ENCODE measurements at places on chromosomes 1 and 21.
A peak's percentile ranks its signal among the peaks of the same experiment; 100 is the strongest.

DNA sequence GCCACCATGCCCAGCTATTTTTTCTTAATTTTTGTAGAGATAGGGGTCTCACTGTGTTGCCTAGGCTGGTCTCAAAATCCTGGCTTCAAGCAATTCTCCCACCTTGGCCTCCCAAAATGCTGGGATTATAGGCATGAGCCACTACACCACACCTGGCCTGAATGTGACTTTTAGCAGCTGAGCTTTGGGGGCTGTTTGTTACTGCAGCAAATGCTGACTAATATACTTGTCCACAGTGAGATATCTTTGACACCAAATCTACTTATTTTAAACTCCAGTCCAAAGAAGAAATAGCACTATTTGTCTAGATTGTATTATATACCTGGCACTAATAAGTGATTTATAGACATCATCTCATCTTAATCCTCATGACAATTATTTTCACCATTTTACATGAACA lies 30.5 kb downstream of the LRRC52 start:
- no peak for DNase-seq

DNA sequence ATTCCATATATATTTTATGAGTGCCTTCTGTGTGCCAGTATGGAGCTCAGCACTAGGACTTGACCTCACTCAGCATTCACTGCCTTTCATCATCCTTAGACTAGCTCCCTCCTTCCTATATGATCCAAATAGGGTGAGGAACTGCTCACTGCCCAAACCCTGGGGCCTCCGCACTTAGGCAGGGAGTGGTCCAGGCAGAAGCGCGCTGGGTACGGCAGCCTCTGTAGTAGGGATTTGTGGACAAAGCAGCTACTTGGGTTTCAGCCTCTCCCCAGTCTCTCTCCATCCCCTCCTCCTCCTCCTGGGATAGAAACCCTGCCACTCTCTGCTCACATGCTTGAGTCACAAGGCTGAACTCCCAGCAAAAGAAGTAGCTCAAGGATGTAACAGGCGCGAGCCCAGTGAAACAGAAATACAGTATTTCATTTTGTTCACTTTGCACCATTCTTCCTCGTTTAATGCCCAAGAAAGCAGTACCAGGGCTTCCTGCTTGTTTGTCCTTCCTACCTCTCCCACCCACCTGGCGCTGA lies 32.9 kb downstream of the PLEKHA6 start:
- DNase-seq = no peak

GRCh38 chr1:183956559-183957188 lies 80.9 kb downstream of the COLGALT2 start:
- peak; percentile 65 for DNase-seq

GRCh38 chr1:90993245-90993644 lies 28.6 kb downstream of the ZNF644 start:
- no peak for DNase-seq

DNA sequence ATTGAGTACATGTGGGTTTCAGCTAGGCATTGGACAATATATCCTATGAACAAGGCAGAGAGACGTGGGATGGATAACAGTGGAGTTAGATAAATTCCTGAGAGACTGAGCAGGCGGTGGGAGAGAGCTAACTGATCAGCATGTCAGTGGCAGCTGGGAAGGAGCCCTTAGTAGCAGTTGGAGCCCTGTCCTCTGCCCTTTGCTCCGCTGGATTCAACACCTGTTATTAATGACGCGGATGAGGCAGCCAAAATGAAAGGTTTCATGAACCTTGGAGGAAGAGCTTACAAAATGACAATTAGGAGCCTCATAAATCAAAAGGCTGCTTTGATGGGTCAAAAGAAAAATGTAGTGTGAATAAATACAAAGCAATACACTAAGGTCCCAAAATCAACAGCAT lies 16.1 kb downstream of the UBIAD1 start:
- DNase-seq = no peak

GRCh38 chr1:12047120-12047876 lies 15.8 kb upstream of the TNFRSF8 start:
- DNase-seq = peak; percentile 50

DNA sequence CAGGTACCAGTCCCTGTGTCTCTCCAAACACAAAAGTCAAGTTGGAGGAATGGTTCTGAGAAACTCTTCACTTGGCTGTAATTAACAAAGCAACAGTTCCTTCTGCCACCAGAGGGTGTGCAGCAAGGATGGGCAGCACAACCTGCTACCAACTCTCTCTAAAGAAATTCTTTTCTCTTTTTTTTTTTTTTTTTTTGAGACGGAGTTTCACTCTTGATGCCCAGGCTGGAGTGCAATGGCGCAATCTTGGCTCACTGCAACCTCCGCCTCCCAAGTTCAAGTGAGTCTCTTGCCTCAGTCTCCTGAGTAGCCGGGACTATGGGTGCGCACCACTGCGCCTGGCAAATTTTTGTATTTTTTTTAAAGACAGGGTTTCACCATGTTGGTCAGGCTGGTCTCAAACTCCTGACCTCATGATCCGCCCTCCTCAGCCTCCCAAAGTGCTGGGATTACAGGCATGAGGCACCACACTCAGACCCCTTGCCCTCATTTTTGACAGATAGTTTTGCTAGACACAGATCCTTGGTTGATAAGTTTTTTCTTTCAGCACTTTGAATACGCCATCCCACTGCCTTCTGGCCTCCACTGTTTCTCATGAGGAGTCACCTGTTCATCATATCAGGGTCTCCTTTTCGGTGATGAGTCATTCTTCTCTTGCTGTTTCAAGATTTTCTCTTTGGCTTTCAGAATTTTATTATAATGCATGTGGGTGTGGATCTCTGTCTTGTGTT lies 12.1 kb upstream of the DEGS1 start:
- DNase-seq = peak; percentile 54
